IMR-90 (cell line): ENCODE measurements at places on chromosomes 3 and 15. TPM values are rescaled to one million over a fixed set of nuclear protein-coding genes. Genes with fewer than 3 reads are reported as not detected.
A peak's percentile ranks its signal among the peaks of the same experiment; 100 is the strongest.

DNA sequence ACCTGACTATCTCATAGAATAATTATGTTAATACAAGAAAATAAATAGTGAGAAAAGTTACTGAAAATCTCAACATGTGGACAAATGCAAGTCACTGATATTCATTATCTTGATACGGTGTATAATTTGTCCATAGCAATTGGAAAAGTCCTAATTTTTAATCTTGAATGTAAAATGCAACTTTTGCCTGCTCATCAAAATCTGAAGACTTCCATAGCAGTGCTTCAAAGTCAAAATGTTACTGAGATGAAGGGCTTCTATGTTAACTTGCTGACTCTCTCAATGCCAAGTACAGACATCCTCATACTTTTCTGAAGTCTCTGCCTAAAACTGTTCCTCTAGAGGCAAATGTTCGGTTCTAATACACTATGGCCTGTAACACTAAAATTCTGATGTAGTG lies 1300.1 kb upstream of the EPHA6 start:
- no peak for DNase-seq

- DNase-seq, result peak; percentile 85
These were observed 101.6 kb upstream of the ANKRD28 start for GRCh38 chr3:15899388-15899787.

GRCh38 chr3:195312714-195313113 lies 41.8 kb upstream of the XXYLT1 start:
- no peak for DNase-seq

DNA sequence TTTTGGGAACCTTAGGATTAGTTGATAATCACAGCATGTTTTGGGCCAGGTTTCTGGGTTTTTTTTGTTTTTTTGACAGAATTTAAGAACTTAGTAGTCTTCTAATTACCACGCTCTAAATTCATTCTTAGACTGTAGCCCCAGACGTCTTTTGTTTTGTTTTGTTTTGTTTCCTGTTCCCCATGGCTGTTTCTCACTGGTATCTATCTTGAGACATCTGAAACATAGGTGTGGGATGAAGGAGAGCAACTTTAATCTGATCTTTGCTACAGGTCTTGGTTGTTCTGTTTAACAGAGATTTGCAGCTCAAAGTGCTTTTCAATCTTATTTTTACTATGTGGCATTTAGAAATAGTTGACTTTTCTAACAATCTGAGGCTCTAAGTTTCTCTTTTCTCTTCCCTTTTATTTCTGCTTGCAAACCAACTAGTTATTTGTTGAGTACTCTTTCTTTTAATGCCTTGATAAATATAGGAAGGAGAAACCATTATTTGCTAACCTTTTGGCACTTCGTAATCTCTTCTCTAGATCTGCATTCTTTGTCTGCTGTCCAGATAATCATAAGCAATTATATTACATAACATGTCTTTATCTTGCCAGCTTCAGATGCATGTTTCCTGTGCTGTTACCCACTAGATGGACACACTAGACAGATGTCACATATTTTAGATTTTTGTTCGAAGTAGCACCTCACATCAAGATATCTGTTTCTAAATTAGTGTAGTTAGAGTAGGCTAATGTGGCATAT lies 40.9 kb downstream of the FBXL2 start:
- no peak for DNase-seq

DNA sequence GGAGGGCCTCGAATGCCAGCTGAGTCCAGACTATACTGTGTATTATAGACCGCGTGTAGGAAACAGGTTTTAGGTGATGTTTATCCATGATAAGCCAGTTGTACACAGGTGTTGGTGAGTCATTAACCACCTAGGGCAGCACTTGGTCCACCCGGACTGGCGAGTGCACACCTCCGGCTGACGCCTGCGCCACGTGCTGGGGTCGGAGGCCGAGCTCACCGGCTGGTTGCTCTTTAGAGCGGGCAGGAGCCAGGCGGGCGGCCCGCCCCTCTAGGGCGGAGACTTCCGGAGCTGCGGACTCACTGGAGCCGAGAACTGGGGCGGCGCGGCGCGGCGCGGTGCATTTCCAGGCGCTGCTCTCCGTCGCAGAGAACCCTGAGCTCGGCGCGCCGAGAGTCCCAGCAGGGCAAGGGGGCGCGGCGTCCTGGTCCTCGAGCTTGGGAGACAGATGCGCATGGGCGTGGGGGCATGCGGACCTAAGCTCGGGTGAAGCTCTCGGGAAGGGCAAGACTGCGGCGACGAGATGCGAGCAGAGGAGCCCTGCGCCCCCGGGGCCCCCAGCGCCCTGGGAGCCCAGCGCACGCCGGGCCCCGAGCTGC lies at the start of gene ESYT3:
TSS of gene ESYT3 (plus strand) at position 341 of the 599 bp plus-strand sequence. CDS start at position 524, 183 bp downstream.
- peak; percentile 43 for DNase-seq

GRCh38 chr3:47716656-47717055 lies 65.0 kb downstream of the SMARCC1 start:
- no peak for DNase-seq

DNA sequence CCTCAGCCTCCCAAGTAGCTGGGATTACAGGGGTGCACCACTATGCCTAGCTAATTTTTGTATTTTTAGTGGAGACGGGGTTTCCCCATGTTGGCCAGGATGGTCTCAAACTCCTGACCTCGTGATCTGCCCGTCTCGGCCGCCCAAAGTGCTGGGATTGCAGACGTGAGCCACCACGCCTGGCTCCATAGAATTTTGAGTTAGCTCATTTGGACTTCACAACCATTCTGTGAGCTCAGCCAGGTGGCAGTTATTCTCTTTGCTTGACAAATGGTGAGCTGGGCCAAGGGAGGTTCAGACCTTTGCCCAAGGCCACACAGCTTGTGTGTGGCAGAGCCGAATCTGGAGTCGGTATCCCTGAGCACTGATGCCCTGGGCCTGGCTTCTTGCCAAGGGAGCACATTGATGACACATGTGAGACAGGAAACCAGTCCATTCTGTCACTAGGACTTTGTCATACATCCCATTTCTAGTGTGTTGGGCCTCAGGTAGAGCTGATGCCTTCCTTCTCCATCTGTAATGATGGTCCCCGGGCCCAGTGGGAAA lies 17.6 kb downstream of the PODXL2 start:
- no peak for DNase-seq

DNA sequence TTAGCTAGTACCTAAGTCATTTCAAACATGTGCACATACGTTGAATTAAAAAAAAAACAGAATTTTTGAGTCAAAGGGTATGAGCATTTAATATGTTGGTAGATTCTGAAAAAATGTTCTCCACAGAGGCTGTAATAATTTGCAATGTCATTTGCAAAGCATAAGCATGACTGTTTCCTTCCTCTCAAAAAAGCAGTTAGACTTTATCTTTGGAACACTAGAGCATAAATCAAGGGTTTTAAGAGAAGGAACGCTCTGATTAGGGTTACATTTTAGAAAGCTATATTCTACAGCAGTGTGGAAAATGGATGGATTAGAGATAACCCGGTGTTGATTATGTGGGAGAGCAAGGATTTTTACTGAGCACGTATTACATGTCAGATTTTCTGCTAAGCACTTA lies 193.7 kb downstream of the WDR72 start:
- no peak for DNase-seq

GRCh38 chr3:190169243-190169642 lies 48.5 kb upstream of the P3H2 start:
- DNase-seq, result peak; percentile 37

The ZNF80 gene
- not detected in 2 replicates for total RNA-seq
